ENCODE measurements at places on chromosomes 2 and 18.

- DNase-seq = no peak
These were observed 45.5 kb upstream of the DNMT3A start for GRCh38 chr2:25386971-25387875.

- no peak for DNase-seq
These were observed 263.8 kb downstream of the MEIS1 start for GRCh38 chr2:66698576-66699239.

DNA sequence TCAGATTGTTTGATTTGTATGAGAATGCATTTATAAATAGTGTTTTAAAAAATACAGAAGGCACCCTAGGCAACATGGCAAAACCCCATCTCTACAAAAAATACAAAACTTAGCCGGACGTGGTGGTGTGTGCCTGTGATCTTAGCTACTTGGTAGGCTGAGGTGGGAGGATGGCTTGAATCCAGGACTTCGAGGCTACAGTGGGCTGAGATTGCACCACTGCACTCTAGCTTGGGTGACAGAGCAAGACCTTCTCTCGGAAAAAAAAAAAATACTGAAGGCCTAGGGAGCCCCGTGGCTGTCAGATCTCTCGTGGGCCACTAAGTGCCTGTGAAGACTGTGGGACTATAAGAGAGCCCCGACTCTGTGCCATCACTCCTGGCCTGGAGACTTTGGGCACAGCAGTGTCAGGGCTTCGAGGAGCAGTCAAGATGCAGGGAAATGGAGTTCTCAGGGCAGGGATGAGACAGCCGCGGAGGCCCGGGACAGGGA lies 40.5 kb downstream of the MYO7B start:
- DNase-seq = no peak

DNA sequence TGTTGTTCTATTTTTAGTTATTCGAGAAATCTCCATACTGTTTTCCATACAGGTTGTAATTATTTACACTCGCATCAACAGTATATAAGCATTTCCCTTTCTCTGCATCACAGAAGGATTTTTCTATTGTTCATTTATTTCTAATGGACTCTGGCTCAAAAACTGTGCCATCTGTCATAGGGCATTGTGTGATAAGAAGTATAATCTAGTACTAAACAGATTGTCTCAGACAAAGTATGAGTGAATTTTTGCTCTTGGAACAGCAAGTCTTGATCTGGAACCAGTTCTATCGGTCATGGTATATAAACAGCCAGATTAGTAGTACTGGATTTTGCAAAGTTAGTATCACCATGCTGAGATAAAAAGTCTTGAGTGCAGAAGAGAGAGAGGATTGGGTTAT lies 145.8 kb downstream of the KIAA1328 start:
- no peak for DNase-seq

- DNase-seq = no peak
These were observed 23.6 kb upstream of the NEB start for GRCh38 chr2:151757861-151758260.

DNA sequence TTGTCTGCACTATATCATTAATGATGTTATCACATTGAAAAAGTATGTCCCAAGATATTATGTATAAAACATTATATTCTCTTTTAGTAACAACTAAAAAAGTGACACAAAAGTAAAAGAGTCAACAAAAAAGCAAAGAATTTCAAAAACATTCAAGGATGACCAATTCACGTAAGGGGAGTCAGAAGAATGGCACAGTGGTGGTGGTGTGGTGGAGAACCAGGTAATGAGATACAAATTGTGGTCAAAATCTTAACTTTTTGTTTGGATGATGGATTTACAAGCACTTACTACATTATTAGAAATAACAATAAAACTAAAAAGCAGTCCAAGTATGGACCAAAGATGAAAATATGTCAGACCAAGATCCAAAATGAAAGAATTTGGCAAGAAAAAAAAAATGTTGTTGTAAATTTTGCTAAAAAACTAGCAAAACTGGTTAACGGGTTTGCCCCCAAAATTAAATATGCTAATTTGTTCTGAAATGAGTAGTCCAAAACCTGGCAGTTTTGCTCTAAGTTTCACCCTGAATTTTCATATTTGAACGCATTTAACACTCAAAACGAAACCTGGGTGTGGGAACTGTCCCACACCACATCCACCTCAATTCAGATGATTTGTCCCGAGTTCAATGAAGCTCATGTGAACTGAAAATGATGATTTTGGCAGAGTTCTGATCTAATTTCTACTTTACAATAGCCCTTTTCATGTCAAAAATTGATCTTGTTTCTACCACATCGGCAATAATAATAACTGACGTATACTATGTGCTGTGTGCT lies 135.8 kb downstream of the IKZF2 start:
- no peak for DNase-seq

GRCh38 chr2:203280428-203281064 lies 41.7 kb downstream of the CYP20A1 start:
- DNase-seq = no peak

DNA sequence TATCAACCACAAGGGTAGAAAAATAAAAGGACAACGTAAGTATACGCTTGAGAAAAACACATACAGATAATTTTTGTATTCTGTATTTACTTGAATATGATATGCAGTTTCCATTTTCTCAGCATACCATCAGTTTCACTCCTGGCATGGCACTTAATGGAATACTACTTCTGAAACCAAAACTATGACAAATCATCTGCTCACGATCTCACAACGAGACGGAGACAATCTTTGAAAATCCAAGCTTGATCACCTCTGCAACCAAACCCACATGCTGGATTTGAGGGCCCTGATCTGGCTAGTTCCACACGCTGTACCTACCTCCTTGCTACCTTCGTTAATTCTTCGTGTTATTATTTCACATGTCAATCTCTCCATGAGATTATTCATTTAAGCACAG lies 387.6 kb downstream of the NBAS start:
- no peak for DNase-seq

DNA sequence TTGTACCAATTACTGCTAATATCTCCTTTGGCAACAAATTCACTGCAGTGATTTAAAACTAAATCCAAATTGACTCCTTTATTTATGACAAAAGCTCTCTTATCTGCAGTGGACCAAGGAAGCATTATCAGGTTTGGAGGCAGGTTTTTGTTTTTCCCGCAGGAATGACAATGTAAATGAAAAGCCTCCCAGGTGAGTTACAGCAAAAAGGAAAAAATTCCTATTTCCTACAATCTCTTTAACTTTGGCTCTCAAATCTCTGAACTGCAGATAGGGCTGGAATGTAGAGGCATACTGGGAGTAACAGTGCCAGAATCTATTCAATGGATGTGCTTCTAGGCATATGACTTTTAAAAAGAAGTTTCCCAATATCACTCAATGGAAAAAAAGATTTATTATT lies 28.9 kb upstream of the LRP2 start:
- DNase-seq = no peak

DNA sequence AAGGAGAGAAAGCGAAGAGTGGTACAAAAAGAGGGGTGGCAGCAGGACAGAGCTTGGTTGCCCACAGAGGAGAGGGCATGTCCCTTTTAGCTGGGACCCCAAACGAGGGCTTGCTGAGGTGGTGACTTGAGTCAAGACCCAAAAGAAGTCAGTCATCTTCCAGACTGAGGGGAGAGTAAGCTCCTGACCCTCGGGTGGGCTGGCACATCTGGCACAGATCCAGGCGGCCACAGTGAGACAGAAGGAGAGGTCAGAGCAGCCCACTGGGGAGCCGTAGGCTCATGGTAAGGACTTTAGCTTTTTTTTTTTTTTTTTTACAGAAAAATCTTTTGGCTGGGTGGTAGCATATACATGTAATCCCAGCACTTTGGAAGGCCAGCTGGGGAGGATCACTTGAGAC lies 77.9 kb upstream of the ST6GAL2 start:
- no peak for DNase-seq

DNA sequence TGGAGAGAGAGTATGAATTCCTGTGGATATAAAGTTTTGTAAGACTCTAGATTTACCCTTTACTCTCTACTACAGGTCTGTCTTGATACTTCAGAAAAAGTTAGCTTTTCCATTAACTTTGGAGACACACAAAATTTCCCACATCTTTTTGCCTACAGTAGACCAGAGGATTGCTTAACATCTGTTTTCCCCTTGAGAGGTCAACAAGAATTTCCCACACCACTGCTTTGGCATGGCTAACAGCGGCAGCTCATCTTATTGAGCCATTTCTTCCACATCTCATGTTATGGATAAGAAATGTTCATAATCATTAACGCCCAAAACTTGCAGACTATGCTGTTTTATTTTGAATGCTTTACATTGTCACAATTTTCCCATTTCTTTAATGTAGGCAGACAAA lies 273.6 kb upstream of the RGPD4 start:
- no peak for DNase-seq

DNA sequence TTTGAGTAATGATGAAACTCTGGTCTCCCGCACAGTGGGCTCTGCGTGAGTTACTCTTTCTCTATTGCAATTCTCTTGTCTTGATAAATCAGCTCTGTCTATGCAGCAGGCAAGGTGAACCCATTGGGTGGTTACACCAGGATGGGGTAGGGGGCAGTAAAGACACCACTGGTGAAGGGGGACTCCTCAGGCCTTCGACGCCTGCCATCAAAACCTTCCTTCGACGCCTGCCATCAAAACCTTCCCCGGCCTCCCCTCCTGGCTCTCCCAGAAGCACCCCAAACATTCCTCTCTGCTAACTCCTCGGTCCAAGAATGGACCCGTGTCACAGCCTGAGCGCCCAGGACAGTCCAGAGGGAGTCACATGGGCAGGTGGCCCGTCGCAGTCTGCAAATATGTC lies 4.8 kb upstream of the STARD7 start:
- no peak for DNase-seq

DNA sequence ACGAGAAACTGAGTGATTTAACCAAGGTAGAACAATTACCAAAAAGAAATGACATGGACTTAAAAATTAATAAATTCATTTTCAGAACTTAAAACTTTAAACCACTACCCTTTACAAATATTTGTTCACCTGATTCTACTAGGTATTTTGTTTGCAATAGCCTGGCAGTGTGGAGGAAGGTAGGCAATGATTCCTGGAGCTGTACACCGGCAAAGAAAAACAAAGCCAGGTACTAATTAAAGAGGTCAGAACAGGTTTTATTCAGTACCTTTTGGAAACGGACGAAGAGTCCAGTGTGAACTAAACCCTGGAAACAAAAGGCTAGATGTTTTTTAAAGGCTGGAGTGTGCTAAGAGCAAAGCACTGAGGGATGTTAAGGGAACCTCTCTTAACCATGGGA lies 561.3 kb upstream of the FSHR start:
- DNase-seq = no peak

- DNase-seq = no peak
These were observed 632.4 kb downstream of the NYAP2 start for GRCh38 chr2:226031647-226032501.

GRCh38 chr2:134668821-134669220 lies 50.0 kb downstream of the TMEM163 start:
- DNase-seq = peak; percentile 83

DNA sequence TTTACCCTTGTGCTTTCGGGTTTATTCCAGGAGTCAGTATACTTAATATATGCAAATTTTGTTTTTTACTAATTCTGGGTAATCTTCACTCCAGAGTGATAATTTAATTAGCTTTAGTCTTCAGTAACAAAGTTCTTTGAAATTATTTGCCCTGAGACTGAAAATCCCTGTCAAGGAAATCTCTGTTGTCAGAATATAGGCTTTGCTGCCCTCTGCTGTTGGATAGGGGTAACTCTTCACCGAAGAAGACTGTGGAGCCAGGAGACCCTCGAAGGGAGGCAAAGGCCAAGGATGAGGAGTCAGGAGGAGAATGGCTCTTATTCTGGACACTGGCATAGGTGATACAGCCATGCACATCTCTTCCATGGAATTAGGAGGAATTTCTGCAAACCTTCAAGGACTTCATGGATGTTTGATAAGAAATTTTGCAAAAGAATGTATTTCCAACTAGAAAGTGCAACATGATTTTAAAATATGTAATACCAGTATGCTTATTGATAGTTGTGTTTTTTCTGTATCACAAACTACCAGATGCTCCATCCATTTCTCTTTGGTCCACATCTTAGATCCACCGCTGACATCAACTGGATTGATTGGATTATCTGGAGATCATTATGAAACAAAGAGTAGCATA lies 182.3 kb downstream of the RDH14 start:
- DNase-seq = no peak

- DNase-seq = no peak
These were observed 34.0 kb upstream of the ITPRID2 start for GRCh38 chr2:181857483-181857882.

DNA sequence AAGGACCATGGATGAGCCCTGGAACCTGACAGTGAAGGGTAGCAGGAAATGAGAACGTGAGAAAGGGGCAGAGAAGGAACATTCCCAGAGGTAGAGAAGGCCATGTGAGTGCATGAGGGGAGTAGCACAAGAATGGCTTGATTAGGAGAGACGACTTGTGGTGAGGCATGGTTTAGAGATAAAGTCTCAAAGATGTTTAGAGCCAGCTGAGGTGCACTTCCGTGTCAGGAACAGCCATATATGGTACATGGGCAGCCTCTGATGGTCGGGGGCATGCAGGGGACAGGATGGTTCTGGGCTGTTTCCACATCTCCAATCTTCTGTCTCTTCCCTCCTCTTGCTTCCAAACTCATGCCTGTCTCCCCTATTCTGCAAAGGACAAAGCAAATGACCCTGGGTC lies 28.8 kb upstream of the EFEMP1 start:
- no peak for DNase-seq

- no peak for DNase-seq
These were observed 116.2 kb downstream of the STPG4 start for GRCh38 chr2:47038656-47039488.

DNA sequence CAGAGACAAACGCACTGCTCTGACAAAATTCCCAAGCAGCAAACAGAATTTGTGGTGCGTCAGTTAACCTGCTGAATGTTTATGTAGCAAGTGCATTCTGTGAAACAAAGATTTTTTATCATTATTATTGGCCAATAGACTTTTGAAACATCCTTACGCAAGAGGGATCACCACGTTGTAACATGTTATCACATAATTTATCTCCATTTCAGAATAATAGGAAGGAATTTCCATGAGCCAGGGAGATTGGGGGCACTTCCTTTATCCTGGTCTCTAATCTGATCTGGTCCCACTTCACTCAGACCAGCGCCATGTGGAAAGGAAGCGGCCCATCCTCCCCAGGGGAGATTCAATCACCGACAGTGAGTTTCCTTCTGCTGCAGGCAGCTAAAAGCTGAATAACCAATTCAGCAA lies 166.1 kb downstream of the PID1 start:
- DNase-seq = no peak

- DNase-seq = no peak
These were observed 47.7 kb downstream of the INPP5D start for GRCh38 chr2:233107831-233108300.
